ENCODE measurements at places on chromosomes 12 and 14.

DNA sequence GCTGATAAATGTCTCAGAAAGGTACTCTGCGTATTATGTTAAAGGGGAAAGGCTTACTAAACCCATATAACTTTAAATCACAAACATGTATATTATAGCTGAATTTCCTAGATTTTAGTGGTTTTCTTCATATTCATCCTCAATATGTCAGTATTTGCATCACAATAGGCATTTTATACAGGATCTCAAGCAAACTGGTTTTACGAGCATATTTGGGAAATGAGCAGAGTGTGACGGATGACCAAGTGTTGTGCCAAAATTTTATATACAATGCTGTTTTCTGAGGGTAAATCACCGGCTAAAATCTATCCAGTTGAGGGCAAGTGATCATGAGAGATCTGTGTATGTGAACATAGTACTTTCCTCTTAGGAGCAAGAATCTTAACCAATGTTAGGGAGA lies 8.4 kb downstream of the CPM start:
- no peak for DNase-seq

DNA sequence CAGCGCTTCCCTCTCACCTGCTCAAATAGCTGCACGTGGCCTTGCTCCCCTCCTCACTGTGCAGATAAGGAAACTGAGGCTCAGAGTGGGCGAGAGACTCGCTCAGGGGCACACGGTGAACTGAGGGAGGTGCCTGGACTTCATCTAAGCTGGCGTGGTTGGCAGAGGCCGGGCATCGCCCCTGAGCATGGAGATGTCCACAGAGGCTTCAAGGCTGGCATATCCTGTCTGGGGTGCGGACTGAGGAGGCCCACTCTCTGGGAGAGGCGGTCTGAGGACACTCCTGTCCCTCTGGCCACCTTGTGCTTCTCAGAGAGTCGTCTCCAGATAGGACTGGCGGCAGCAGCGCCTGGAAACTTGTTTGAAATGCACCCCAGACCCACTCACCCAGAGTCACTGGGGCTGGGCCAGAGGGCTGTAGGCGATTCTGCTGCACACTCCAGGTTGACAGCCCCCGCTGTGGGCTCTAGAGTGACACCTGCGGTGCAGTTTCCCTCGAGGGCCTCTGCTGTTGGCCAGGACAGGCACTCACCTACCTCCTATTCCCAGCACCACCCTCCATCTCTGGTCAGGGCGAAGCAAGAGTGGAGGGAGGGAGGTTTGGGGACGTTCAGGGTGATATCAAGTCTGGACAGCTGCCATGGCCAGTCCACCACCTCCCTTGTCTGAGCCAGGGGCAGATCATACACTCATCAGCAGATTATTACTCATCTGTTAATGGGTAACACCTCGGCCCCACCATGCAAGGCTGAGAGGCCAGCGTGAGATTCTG lies 11.2 kb upstream of the LBHD2 start:
- no peak for DNase-seq

DNA sequence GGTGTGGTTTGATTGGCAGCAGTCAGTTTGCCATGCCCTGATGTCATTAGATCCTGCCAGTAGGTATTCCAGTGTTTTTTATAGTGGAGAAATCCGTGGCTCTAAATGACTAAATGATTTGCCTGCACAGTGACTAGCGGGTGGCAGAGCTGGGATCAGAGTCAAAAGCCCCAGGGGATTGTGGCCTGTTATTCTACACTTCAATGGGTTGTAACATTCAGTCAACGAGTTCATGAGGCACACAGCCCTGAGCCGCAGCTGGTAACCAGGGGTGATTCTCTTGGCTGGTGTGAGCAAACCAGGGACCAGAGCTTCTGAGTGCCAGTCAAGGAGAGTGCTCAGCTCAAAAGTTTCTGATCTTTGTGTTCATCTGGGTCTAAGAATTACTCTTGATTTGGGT lies 1.8 kb downstream of the MYH6 start:
- no peak for DNase-seq

DNA sequence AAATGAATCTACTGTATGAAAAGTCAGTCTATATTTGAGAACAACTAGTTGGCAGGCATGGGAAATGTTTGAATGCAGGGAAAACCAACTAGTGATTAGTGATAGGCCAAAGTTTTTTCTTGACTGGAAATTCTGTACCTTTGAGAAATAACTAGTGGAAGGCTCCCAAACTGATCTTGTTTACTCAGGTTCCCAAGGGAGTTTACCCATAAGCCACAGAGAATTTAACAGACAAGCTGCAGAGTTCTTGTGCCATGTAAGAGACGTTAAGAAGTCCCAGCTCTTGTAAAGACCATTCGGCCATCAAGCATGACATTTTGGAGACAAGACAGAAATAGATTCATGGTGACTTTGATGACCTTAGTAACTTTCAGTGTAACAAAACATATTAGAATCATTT lies 1882.8 kb upstream of the SEL1L start:
- DNase-seq, result no peak

GRCh38 chr12:70842136-70842535 lies 78.4 kb downstream of the PTPRR start:
- DNase-seq, result no peak

GRCh38 chr14:77343662-77344061 lies 22.8 kb downstream of the GSTZ1 start:
- no peak for DNase-seq

GRCh38 chr14:30798961-30799360 lies 75.4 kb upstream of the COCH start:
- DNase-seq, result no peak

- no peak for DNase-seq
Observed at GRCh38 chr12:59401862-59402261, 194.0 kb upstream of the SLC16A7 start.

- no peak for DNase-seq
Observed at GRCh38 chr14:54730156-54730961, 163.4 kb downstream of the SAMD4A start.

DNA sequence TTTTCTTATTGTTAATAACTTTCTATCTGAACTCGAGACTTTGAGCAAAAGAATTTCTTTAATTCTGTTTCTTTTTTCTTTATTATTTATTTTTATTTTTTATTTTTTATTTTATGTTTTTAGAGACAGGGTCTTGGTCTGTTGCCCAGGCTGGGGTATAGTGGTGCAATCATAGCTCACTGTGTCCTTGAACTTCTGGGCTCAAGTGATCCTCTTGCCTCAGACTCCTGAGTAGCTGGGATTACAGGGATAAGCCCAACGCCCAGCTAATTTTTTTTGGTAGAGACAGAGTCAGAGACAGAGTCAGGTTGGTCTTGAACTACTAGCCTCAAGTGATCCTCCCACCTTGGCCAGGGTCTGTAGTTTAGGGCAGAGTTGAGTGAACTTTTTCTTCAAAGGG lies 18.5 kb downstream of the METAP2 start:
- no peak for DNase-seq

GRCh38 chr12:47824198-47824597 lies 4.5 kb upstream of the HDAC7 start:
- no peak for DNase-seq

GRCh38 chr14:102966681-102967505 lies 44.4 kb downstream of the AMN start:
- no peak for DNase-seq

- no peak for DNase-seq
Observed at GRCh38 chr14:44995770-44996294, 33.8 kb downstream of the TOGARAM1 start.

DNA sequence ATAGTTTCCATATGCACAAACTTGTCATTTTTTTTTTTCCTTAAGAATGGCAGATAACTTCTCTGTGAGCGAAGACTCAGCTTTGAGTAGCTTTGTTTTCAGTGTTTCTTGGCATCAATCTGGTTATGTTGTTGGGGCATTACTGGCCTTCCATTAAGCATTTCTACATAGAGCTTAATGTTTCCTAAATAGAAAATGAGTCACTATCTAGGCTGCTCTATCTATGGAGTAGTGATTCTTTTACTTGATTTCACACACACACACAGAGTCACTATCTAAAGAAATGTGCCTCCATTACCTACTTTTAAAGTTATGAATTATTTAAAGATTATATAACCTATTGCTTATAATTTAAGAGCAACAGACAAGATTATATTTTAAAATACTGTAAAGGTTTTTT lies 53.9 kb downstream of the TMEM260 start:
- DNase-seq, result no peak

GRCh38 chr12:45050751-45051571 lies at the start of gene DBX2:
Gene DBX2 (minus strand): TSS chr12:45051099. CDS start chr12:45050927, 172 bp downstream.
- no peak for DNase-seq

- no peak for DNase-seq
Observed at GRCh38 chr12:10354502-10354901, 35.3 kb downstream of the KLRK1 start.

- no peak for DNase-seq
Observed at GRCh38 chr12:56629459-56630179, 507 bp downstream of the BAZ2A start.
